Stimulated activated CD4-positive, alpha-beta T cell treated with anti-CD3 and anti-CD28 coated beads, Interleukin-1b, Interleukin-23, amount 100 ng/mL, for 24 hours (primary cell): ENCODE measurements at places on chromosomes 5 and 9.

GRCh38 chr9:19809422-19810269 is 20.8 kb upstream of the SLC24A2 start:
- no peak for DNase-seq

GRCh38 chr5:150044712-150045111 is 41.6 kb downstream of the CSF1R start:
- DNase-seq: no peak

GRCh38 chr5:31954091-31954490 is 220.0 kb downstream of the GOLPH3 start:
- DNase-seq: no peak

DNA sequence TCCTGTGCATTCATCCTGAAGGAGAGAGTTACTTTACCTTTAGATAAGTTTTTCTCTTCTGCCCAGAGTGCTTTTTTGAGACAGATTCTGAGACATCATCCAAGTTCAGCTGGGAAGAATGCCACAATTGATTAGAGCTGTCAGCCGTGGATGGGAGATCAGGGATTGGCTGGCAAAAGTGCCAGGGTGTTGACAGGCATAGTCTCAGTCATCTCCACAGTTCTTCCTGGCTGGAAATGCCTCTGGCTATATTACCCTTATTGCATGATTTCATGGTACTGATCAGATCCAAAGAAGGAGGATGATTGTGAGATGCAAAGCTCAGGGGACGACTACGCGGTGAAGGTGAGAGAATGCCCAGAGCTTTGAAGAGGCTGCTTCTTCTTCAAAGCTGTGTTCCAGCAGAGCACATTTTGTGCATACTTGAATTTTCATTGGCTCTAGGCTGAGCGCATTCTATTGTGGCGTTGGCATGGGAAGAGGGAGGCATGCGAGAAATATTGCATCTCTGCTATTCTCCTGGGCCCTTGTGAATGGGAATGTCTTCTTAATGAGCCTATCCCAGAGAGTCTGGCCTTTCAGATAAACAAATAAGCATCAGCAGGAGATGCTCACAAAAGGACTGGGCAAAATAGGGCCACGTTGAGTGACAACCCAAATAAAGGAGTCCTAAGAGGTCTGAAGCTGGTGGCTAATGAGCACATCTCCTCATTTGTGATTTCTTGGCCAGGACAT is 82.1 kb downstream of the GRIA1 start:
- no peak for DNase-seq

DNA sequence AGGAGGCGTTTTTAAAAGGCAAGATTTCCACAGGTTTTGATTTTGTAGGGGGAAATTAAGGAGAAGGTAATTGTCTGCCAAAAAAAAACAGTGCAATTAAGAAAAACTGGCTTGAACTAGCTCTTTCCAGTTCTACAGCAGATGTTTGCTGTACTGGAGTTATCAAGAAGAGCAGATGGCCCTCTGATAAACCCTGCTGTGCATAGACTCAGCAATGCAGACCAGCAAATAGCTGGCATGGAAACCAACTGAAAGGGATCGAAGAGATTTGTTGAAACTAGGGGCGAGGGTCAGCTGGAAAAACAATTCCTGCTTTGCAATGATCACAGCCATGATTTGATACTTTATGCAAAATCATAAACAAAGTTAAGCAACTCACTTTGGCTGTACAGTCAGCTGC is 17.8 kb upstream of the BHMT start:
- no peak for DNase-seq

DNA sequence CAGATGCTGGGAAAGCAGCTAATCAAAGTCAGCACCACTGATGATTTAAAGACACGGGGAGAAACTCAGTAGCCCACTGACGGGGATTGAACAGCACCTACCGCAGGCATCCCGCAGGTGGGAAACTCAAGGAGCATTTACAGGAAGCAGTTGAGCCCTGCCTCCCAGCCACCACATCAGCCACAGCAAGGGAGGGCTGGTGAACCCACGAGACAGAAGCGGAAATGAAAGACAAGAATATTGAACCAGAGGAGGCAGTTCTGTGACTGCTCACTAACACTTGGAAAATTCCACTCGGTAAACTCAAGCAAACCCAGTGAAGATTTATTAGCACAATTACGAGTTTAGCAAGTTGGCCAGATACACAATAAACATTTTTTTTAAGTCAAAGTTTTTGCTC is 10.6 kb upstream of the FAM163B start:
- DNase-seq: peak; percentile 41

DNA sequence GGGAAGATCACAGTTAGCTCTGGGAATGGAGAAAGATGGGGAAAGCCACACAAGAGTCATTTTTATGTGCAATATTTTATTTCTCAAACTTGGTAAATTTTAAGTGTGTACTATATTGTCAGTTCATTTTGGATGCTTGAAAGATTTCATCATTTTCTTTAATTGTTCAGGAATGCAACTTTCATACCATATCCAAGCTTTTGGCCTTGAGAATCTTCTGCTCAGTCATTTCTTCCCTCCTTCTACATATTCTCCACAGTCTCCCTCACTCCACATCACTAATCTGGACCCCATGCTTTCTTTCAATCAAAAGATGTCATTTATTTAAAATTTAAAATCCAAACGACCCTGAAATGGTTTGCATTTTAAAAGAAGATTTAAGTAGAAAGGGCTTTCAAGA is 135.4 kb downstream of the FAM114A2 start:
- no peak for DNase-seq
